CD4-positive, alpha-beta T cell treated with Interleukin-15 for 4 hours (primary cell): ENCODE measurements at places on chromosomes 3 and 15.

DNA sequence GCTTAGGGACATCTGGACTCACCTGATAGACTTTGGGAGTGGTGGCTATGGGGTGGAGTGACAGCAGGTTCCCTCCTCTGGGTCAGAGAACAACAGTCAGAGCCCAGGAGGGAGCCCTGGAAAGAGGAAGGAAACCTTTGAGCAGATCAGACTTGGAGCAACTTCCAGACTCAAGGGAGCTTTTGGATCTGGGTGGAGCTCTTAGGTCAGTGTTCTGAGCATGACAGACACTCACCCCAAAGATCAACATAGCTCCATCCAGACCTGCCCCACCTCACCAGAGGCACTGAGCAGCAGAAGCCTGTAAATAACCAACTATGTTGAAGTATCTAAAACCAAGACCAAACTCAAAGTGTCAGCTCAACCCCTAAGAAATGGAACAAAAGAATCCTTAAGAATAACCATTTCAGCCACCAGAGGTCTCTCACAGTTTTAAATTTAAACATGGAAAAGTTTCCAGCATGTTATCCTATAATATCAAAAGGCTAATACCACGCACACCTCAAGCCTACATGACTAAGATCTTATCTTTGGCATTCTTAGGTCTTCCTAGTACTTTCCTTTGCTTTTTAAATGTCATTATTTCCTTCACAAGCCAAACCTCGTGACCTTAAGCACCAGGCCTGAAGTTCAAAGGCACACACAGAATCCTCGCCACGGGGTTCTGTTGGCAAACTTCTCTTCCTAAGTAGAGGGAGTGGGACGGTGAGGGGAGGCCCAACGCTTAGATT is 56.4 kb downstream of the UMPS start:
- no peak for DNase-seq

DNA sequence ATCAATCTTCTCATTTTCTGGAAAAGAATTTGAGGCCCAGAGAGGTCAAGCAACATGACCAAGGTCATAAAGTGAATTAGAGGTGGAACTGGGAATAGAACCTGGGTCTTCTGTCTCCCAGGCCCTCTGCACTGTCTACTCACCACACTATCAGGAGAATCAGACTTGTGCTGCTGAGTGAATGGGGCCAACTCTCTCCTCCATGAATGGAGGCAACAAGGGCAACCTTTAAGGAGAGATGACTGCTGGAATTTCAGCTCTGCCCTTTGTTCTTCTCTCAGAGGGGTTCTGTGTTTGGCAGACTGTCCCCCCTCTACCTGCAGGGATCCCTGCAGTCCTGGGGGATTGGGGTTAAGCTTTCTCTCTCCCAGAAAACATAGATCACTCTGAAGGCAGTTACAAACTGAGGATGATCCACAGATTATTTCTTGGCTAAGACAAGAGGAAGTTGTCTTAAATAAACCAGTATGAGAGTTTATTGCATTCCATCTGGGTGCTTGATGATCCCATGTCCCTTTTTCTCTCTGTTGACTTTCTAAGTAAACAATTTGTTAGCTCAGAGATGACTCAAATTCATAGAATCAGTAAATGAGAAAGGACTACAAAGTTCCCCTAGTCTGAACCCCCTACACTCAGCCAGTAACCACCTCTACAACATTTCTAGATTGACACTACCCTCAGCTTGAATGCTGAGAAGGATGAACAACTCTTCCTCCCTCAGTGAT is 99.0 kb upstream of the LIPC start:
- peak; percentile 17 for DNase-seq

GRCh38 chr3:38490281-38491030 is 5.7 kb upstream of the EXOG start:
- DNase-seq = no peak

DNA sequence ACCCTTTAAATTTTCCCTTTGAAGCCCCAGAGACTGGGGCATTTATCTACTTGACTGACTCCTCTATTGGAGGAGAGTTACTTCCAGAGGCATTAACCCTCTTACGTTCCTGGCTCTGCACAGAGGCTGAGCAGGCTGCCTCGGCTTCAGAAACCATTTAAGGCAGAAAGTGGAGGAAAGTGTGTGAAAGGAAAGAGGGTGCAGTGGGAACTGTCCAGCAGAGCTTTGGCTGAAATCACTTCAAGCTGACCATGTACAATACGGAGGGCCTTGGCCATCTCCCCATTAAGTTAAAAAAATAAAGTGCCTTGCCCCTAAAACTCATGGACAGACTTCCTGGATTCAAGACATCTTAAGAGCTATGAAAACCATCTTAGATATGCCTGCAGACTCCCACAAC is 238.7 kb downstream of the SV2B start:
- no peak for DNase-seq

DNA sequence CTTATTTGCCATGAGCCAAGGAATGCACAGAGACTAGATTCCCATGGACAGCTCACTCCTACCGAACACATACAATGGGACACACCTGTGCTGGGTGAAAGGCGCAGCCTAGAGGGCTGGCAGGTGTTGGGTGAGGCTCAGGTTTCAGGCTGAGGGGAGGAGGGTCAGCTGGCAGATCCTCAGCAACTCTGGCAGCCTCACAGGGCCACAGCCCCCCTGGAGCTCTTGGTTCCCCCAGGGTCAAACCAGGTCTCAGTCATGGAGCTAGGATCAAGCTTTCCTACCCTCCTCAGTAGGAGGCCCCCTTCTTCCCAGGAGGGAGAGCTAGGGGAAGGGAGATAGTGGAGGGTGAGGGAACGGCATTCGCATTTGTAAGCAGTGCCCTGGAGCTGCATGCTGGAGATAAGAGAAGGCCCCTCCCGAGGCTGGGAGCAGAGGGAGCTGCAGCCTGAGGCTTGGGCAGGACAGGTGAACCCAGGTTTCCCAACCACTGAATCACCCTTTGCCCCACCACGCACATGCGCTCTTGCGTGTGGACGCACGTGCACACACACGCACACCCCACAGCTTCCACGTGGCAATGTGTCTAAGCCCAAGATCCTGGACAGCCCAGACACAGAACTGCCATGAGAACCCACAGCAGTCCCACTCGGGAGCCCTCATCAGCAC is 26.3 kb upstream of the TFRC start:
- DNase-seq = no peak

DNA sequence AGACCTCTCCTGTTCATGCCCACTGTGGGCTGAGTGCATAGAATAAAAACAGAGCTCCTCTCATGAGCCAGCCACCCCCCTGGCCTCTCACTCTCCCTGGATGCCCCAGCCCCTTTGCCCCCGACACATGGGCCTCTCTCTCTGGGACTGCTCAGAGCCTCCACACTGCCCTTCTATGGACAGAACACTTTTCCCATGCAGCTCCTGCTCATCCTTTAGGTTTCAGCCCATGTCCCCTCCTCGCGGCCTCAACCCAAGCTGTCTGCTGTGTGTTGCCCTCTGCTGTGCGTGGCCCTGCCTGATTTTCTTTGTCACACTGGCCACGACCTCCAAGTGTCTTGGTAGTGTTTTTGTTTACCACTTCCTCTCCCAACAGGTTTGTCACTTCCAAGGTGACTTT is 20.7 kb upstream of the PRR23E start:
- no peak for DNase-seq

- DNase-seq = no peak
Observed at GRCh38 chr15:50261981-50262380, 3.5 kb downstream of the HDC start.

- DNase-seq = peak; percentile 20
Observed at GRCh38 chr3:126983653-126984390, 907 bp downstream of the PLXNA1 start.

- peak; percentile 95 for DNase-seq
Observed at GRCh38 chr3:113745756-113746547, at the start of gene NAA50. TSS of gene NAA50 (minus strand) at chr3:113746249. CDS start at chr3:113745949, 300 bp downstream.

DNA sequence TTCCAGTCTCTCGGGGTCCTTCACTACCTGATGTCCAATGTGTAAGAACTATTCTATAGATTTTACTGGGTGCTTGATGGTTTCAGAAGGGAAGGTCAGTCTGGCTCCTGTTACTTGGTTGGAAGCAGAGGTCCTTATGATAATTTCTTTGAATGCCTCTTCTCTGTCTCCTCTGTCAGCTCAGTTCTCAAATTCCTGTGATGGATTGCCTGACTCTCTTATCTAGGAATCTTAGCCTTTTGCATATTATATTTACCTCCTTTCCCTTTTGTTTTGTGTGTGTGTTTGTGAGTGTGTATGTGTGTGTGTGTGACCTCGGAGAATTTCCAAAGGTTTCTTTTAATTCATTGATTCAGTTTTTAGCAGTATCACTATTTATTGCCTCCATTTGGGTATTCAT is 88.2 kb downstream of the ARNT2 start:
- no peak for DNase-seq

GRCh38 chr3:127747066-127747465 is 74.3 kb downstream of the ABTB1 start:
- DNase-seq = no peak

DNA sequence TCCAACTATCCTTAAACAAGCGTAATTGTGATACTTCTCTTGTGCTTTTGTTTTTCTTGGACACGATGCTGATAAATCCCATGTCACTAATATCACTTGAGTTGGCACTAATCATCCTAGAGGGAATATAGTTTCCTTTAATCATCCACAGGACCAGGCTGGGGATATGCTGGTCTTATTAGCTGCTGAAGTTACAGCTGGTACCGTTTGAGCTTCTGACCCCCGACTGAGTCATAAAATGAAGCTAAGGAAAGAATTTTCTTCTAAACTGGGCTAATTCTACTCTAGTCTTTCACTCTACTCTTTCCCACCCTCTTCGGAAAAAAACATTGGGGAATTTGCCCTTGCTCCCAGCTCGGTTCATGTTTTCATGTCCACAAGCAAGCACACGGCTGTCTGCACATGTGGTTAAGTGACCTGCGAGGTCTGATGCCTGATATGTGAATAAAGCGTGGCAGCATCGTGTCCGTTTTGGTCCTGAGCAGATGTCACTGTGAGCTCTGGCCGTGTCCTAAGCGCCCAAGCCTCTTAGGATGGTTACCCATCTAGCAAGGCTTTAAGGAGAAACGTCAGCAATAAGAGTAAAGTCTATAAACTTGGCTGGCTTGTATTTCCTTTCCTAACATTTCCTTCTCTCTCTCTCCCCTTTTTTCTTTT is 223.7 kb downstream of the ITPR1 start:
- DNase-seq = no peak

DNA sequence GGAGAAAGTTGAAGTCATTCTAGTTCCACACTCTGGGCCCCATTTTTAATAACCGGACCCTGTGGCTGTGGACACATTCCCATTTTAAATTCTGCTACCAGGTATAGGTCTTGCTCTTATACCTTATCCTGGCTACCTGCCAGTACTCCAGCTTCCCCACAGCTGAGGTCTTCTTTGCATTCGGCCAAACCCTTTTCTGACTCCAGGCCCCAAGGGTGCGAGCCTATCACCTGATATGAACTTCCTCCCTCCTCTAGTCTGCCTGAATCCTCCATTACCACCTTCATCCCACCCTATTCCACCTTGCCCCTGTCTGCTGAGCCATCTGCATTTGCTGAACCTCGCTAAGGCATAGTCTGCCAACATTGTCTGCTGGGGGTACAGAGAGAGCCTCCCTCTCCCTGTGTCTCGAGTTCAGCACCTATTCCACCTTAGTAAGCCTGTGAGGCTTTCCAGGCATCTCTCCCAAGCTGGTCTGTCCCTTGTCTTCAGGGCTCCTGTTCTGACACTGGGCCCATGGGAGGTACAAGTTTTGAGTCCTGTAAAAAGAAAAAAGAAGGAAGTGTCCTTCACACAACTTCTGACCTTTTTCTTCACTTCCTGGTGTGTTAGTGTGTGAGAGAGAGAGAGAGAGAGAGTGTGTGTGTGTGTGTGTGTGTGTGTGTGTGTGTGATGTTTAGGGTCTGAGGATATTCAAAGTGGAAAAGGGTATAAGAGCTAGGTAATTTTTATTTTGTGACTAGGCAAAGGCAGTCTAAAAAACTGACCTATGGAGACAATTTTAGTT is 27.0 kb downstream of the PDE8A start:
- no peak for DNase-seq

DNA sequence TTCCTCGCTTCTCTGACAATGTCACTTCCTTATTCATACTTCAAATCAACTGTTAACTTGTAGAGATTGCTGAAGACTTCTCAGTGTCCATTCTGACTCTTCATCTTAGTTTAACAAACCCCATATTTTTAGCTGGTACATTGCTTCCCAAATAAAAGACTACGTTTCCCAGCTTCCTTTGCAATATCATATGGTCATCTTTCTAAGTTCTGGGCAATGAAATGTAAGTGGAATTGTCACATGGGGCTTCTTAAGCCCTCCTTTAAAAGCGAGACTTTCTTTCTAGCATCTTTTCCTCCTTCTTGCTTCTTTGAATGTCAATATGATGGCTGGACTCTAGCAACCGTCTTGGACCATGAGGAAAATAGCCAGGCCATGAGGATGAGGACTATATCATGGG is 239.0 kb downstream of the ZNF621 start:
- DNase-seq = no peak

- no peak for DNase-seq
Observed at GRCh38 chr3:26558257-26558656, 64.3 kb upstream of the LRRC3B start.

GRCh38 chr3:105678017-105678416 is 190.8 kb downstream of the CBLB start:
- DNase-seq = no peak

GRCh38 chr3:191792580-191792979 is 331.6 kb downstream of the PYDC2 start:
- DNase-seq = no peak
